ENCODE measurements at places on chromosomes 13 and 19.

DNA sequence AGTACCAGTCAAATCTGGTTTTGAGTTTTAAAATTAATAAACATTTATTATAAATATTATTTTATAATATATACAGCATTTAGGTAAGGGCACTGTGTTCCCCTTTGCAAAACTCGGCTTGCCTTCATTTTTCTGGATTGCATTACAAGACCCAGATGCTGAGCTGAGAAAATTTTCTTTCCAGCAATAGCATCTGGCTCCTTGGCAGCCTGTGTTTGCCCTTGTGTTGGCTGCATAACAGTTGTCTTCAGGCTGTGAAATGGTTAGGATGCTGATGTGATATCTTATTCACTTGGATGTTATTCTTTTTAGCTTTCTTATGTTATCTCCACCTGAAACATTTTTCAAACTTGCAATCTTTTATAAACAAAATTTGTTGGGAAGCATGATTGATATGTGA is 784.4 kb downstream of the DACH1 start:
- no peak for DNase-seq

GRCh38 chr13:102777736-102778135 is 4.2 kb upstream of the TEX30 start:
- no peak for DNase-seq

DNA sequence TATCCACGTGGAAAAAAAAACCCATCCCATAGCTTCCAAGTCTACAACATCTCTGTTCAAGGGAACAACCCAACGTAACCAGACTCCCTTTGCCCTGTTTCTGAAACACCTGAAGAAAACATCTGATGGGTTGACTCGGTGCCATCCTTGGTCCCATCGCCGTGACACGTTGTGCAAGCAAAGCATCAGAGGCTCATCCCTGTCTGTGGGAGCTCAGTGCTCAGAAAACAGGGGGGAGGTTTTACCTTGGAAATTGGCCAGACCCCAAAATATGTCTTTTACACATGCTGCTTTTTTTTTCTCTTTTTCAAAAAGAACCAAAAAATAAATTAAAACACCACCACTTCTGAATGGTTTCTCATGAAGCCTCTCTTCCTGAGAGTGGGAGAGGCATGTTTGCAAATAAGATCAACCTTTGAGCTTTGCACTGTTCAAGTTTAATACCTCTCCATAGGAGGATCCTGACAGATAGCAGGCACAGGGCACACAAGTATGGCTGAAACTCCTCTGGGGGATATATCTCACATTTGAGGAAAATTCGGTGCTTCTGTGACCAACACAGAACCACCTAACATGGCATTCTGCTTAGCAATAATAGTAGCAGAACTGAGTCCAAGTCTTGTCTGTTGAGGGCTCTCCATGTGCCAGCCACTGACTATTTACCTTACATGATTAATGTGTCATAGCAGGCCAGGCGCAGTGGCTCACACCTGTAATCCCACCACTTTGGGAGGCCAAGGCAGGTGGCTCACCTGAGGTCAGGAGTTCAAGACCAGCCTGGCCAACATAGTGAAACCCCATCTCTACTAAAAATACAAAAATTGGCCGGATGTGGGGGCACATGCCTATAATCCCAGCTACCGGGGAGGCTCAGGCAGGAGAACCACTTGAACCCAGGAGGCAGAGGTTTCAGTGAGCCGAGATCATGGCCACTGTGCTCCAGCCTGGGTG is 7.0 kb upstream of the PVR start:
- DNase-seq = no peak

DNA sequence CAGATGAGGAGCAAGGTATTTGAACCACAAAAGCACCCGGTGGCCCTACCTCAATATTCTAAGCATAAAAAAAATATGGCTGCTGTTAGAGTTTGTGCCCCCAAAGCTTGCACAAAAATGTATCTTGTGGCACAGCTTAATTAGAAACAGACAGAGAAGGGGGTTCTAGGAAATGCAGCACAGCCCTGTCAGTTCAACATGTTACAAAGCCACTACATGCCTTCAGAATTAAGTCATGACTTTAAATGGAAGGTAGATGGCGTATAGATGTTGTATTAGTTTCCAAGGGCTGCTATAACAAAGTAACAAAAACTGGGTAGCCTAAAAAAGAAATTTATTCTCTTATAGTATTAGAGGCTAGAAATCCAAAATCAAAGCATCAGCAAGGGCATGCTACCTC is 703.8 kb downstream of the DIAPH3 start:
- DNase-seq = no peak

DNA sequence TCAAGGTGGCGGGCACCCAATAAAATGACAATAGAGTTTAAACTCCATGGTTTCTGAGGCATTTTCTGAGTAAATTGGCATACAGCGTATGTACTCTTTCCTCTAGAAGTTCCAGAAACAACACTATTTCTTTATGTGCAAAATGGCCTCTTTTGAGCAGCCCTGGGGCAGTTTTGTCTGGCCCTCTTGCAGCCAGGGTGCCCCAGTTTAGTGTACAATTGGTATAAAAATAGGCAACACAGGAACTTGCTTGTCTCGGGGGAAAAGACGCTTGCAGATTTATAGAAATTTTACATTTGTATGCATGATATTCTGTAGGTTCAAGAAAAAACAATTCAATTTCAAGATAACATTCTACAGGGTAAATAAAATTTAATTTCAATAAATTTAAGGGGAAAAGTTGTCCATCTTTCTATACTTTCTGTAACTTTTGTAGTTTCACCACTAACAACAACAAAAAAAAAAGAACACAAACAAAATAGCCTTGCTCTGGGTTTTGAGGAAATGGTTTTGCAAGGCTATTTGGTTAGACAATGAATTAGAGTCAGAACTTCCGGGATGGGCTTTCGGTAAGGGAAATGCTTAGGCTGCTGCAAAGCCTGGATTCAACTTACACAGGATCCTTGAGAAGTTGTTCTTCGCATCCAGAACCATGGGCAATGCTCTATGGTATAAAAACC is 45.3 kb downstream of the LRCH1 start:
- no peak for DNase-seq

DNA sequence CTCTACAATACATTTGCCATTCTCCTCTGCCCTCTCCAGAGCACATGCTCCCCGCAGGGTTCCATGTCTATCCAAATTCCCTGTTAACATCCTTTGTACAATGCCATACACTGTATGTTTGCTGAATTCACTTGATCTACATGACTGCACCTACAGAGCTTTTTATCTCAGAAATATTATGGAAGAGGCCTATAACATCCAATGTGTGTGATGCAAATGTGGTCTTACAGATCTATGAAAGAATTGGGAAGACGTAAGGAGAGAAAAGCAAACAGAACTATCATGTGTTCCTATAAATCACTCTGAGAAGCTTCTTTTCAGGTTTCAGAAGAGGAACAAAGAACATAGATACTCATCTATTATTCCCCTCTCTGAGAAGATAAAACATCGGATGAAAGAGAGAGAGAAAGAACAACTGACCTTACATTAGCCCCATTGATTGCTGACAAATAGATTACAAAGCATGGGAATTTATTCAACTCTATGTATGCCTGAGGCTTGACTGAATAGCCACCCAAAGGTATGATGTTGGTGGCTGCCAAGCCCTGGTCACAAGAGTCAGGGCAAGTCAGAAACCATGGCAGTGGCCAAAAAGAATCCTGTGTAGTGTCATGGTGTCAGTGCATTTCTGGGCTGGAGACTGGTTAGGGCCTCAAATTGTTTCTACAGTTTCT is 425.2 kb downstream of the FOXO1 start:
- no peak for DNase-seq

GRCh38 chr13:51494156-51494555 is 41.3 kb upstream of the INTS6 start:
- no peak for DNase-seq

GRCh38 chr13:57375876-57376275 is 208.9 kb downstream of the PRR20E start:
- DNase-seq = no peak

DNA sequence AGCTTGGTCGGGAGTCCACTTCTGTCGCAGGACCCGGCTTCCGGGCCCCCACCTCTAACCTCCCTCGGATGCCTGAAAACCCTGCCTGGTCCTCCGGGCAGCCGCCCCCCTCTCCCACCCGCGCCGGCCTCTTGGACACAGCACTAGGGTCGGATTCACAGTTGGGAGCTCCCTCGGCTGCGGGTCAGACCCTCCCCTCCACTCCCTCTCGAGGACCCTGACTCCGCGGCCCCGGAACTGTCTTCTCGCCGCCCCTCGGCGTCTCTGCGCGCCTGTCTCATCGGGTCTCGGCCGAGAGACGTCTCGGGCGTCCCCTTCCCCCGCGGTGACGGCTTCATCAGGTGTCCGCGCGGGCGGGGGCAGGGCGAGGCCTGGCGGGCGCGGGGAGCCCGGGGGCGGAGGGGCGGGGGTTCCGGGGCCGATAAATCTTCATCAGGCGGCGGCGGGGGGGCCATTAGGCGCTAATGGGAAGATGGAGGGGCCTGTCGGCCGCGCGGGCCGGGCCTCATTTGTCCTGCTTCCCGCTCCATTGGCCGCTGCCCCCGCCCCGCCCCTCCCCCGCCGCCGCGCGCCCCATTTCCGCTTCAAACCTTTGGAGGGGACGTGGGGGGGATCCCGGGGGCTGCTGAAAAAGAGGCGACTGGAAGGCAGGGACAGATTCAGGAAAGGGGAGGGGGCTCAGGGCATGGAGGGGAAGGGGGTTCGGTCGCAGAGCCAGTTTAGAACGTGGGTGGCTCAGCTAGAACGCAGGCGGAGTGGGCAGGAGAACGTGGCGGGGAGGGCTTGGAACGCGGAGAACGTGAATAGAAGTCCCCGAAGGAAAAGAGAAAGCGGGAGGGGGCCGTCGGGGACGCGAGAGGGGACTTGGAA is 11.8 kb upstream of the ERFL start:
- peak; percentile 35 for DNase-seq

GRCh38 chr13:87837946-87838345 is 166.8 kb downstream of the SLITRK5 start:
- no peak for DNase-seq

DNA sequence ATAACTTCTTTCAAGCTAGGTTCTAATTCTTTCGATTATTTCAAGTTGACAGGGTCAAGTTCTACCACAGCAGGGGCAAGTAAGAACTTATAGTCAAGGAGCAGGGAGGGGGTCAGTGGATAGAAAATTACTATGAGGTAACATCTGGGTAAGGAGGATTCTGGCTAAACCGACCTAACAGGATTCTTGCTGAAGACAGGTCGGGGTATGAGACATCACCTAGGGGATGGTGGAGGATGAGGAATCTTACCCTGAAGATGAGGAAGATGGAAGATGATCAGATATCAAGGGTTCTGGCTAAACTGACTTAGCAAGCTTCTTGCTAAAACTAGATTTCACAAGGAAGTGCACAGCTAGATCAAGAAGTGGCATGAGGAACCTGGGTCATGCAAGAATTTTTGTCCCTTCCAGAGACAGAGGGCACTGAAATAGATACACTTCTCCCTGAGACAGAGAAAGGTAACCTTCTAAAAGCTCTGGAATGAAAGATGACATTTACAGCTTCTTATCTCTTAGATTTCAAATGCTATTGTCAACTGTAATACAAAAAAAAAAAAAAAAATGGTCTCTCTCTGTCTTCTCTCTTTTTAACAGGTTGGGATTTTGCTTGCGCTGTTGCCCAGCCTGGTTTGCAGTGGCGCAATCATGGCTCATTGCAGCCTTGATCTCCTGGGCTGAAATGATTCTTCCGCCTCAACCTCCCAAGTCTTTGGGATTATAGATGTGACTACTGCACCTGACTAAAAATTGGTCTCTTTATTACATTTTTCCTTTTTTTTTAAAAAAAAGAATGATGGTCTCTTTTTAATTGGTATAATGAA is 9.6 kb upstream of the METTL21C start:
- DNase-seq = no peak

- DNase-seq = no peak
Observed at GRCh38 chr19:47762615-47763308, 15.7 kb upstream of the SELENOW start.

DNA sequence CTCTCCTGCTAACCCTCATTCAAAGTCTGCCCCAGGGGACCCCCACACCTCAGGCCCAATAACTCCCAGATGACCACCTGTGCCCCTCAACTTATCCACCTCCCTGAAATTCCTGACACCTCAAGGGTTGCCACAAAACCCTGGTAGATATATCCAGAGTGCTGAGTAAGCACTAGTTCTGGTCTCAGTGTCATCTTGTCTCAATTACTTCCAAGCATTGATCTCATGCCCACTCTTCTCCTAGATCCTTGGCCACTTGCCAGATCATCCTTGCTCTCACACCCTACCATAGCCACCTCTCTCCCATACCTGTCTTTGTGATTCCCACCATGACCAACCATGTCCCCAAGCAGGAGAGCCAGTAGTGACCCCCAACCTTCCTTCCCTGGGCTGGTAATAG is 2.0 kb downstream of the ZNF416 start:
- DNase-seq = no peak

GRCh38 chr13:20716951-20717350 is 13.5 kb downstream of the IL17D start:
- no peak for DNase-seq

DNA sequence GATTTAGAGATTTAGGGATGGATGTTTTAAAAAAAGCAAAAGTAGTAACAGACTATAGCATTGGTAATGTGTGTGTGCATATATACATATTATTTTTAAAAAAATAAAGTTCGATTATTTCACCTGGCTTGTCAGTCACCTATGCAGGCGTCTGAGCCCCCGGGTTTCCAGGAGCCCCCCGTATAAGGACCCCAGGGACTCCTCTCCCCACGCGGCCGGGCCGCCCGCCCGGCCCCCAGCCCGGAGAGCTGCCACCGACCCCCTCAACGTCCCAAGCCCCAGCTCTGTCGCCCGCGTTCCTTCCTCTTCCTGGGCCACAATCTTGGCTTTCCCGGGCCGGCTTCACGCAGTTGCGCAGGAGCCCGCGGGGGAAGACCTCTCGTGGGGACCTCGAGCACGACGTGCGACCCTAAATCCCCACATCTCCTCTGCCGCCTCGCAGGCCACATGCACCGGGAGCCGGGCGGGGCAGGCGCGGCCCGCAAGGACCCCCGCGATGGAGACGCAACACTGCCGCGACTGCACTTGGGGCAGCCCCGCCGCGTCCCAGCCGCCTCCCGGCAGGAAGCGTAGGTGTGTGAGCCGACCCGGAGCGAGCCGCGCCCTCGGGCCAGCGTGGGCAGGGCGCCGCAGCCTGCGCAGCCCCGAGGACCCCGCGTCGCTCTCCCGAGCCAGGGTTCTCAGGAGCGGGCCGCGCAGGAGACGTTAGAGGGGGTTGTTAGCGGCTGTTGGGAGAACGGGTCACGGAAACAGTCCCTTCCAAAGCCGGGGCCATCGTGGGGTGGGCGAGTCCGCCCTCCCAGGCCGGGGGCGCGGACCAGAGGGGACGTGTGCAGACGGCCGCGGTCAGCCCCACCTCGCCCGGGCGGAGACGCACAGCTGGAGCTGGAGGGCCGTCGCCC is 840 bp upstream of the CCNA1 start:
- no peak for DNase-seq

DNA sequence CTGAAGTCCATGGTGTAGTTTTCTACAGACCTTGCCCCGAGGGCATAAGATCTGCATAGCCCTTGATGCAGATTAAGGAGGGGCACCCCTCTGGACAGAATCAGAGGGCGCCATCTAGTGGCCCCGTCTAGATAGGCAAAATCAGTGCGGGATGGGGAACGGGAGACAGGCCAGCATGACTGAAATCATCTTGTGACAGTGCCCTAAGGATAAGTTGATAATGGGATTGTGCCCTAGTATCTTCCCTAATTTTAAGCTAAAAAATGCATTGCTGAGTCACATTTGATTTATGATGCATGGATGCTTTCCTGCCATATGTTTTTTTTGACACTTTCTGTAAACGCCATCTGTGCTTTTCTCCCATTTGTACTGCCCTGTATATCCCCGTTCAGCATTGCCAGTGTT is 19.0 kb upstream of the GPI start:
- peak; percentile 60 for DNase-seq
